ENCODE measurements at places on chromosomes 5 and 9.

DNA sequence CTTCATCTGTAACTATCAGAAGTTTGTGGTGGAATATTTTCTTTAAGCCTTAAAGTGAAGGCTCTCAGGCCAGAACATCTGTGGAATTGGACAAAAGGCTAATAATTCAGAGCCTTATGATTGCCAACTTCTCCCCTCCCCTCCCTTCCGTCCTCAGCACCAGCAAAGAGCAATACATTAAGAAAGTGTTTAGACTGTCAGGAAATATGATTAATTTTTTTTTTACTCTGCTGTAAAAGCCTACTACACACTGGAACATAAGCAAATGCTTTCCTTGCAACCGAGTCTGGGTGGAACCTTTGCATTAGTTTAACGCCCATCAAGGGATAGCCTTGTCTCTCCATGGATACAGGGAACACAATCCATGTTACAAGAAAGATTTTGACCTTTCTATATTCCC lies 110.3 kb upstream of the TARS1 start:
- DNase-seq: no peak

DNA sequence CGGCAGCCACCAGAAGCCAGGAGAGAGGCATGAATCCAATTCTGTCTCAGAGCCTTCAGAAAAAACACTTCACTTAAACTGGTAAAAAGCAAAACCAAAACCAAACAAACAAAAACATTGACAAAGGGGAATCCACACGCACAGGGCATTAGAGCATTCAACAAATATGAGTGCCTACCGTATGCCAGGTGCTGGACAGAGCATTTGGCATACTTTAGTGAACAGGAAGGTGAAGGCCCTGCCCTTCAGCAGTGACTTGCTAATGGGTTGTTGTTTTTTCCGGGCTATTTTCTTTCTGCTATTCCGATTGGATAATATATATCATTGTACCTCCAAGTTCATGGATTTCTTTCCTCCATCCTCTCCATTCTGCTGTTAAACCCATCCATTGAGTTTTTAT lies 71.7 kb upstream of the RUFY1 start:
- DNase-seq: no peak

DNA sequence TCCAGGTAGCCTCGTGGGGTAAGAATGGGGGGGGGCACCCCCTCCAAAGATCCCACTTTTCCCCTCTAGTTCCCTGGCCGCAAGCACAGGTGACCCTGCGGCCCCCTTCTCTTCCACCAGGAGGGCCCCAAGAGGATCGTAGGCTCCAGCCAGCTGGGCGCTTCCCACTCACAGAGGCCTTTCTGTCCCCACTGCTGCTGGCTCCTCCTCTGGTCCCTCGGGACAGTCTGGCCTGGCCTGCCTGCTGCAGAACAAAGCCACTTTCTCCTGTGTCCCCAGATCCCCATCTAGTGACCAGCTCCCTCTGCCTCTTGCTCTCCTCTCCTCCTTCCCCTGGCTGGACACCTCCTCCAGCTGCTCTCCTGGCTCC lies 534 bp upstream of the SAPCD2 start:
- DNase-seq: no peak

- DNase-seq: no peak
Measured at GRCh38 chr9:37371565-37372464, 50.7 kb upstream of the GRHPR start.

DNA sequence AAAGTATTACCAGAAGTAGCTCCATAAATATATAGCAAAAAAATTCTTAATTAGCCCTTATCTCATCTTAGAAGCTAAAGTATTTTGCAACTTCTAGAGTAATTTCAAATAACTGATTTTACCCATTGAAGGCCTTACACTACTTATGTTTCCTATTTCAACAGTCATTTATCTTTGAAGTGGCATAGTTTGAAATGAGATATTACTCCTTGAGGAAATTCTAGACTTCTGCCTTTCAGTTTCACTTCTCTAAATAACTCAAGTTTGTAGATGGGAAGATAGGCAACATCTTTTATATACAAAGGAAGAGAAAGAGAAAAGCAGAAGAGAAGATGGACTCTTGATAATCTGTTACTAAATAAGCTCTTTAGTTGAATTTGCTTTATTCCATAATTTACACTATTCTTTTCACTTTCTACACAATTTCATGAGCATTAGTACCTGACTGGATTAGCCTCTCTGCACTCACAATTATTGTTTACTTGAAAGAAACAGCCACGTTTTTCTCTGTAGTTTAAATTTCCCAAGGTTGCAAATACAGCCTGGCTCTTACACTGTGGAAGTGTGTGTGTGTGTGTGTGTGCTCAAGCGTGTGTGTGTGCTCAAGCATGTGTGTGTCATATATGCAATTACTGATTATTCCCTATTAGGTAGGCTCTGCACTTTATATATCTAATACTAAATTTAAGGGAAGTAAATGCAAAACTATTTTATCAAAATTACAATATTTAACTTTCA lies 60.6 kb upstream of the EMB start:
- DNase-seq: no peak

- no peak for DNase-seq
Measured at GRCh38 chr9:124595743-124596142, 88.5 kb upstream of the NR5A1 start.

DNA sequence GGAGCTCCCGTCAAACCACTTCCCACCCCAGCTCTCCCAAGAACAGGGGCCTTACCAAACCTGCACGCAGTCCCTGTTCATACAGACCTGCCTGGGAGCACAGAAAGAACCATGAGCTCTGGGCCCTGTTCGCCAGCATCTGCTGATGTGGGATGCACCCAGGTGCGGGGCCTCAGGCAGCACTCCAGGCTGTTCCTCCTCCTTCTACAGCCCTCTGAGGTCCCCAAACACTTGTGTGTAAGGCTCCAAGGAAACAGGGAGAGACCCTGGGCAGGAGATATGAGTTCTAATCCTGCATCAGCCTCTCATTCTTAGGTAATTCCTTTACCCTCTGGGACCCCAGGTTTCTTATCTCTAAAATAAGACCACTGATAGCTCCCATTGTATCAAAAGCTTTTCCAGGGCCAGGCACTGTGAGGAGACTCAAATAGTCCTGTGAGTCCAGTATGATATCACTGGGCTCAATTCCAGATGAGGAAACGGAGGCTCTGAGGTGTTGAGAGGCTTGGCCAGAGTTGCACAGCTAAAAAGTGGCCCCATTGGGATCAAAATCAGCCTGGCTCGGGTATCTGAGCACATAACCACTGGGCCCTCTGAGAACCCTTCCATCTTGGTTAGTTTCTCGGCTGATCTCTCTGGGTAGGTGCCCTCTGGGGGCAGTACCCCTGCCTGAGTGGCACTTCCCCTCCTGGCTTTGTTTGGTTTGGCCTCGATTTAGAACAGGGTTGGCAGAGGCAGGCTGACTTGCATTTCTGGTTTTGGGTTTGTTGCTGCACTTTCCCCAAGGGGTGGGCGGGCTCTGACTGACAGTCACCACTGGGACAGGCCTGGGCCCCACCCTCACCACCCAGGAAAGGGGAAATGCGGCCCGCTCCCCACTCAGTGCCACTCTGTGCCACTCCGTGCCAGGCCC lies 116.8 kb downstream of the RGS3 start:
- no peak for DNase-seq

DNA sequence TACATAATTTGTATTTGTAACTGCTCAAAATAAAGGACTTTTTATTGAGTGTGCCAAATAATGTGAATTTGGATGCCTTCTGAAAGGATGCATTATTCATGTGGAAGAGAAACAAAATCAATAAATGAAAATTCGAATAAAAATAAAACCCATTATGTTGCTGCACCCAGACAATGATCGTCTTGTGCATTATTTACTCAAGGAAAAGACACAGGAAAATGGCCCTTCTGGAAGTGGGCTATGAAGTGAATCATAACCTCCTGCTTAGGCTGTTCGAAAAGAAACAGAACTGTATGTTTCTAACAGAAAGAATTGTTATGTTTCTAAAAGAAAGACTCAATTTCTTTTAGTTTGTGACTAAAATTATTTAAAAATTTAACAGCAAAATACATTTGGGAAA lies 168.9 kb upstream of the NFIB start:
- no peak for DNase-seq

DNA sequence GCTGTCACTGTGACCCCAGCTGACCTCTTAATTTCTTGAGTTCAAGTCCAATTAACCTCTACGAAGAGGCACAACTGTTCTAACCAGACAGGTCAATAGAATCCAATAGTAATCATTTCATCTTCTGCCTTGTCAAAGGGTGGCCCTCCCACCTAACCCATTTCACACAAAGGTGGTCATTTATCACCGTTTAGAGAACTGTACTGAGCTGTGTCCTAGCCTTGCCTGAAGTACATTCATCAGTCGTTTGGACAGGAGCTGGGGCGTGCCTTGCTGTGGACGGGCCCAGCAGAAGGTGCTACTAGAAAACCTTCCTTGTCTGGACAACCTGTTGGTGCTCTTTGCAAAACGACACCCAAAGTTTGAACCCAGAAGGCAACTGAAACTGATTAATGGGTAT lies 605.4 kb downstream of the ISL1 start:
- no peak for DNase-seq

GRCh38 chr5:62168506-62169281 lies 137.3 kb upstream of the KIF2A start:
- DNase-seq: no peak

GRCh38 chr9:71587576-71588362 lies 180.5 kb downstream of the CEMIP2 start:
- DNase-seq: peak; percentile 72

DNA sequence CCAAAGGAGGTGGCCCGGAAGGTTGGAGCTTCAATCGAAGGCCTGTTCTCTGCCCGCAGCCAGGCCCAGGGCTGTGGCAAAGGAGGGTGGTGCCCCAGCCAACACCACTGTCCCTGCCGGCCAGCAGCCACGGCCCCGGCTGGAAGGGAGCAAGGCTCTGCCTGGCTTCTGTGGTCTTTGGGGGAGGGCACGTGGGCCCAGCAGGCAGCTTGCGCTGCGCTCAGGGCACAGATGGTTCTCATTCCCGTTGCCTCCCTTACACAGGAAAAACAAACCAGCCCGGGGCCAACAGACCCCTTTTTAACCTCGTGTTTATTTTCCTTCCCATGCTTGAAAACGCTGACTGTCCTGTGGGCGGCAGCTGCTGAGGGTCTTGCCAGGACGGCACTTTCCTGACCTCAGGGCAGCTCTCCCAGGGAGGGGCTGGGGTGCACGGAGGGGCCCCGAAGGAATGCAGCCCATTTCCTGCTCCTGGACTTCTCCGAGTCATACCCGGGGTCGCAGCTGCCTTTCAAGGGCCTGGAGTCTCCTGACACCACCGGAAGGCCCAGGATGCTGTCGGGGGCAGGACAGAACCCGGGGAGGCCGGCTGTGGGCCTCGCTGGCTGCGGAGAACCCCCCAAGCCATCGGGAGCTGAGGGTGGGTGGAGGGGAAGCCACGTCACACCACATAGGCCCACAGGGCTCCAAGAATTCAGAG lies 1.1 kb upstream of the GPSM1 start:
- no peak for DNase-seq

- DNase-seq: no peak
Measured at GRCh38 chr9:13629067-13629466, 349.6 kb upstream of the MPDZ start.

DNA sequence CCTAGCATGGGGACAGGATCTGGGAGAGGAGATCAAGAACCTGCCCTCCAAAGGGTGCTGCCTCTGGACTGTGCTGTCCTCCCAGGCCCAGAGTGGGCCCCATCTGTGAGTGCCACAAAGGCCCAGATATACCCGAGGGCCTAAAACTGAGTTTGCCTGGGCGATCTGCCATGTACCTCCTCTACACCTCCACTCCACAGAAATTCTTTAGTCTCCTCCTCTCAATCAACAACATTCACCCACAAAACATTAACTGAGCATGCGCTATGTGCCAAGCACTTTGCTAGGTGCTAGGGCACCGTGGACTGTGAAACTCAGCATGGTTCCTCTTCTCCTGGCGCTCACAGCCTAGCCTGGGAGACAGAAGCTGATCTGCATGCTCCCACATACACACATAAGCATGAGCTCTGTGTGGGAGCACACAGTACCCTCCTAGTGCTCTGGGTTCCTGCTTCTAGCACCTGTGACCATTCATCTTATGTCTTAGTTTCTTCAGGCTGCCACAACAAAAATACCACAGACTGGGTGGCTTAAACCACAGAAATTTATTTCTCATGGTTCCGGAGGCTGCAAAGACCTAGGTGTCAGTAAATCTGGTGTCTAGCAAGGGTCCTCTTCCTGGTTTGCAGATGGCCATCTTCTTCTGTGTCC lies 82.0 kb upstream of the FSTL4 start:
- DNase-seq: no peak

DNA sequence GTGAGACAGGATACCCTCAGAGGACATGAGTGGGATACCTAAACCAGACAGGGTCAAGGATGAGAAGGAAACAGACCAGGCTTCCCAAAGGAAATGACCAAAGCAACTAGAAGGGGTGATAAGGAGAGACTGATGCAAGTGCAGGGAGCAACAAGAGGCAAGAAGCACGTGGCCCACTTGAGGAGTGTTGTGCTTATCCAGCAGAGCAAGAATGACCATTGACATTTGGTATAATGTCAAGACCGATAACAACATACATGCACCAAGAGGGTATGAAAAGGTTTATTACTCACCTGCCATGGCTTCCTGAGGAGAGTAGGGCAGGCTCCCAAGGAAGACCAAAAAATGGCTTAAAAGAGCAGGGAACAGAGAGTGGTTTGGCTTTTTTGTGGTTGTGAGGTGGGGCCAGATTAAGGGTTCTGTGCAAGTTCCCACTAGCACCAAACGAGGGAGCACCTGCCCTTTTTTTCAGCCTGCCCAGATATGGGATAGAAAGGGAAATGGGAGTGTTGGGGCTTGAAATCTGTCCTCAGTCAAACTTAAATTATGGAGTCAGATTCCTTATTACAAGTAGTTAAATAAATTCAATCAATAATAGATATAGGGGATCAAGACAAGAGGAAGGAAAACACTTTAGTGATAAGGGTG lies 513.6 kb downstream of the RASEF start:
- no peak for DNase-seq

DNA sequence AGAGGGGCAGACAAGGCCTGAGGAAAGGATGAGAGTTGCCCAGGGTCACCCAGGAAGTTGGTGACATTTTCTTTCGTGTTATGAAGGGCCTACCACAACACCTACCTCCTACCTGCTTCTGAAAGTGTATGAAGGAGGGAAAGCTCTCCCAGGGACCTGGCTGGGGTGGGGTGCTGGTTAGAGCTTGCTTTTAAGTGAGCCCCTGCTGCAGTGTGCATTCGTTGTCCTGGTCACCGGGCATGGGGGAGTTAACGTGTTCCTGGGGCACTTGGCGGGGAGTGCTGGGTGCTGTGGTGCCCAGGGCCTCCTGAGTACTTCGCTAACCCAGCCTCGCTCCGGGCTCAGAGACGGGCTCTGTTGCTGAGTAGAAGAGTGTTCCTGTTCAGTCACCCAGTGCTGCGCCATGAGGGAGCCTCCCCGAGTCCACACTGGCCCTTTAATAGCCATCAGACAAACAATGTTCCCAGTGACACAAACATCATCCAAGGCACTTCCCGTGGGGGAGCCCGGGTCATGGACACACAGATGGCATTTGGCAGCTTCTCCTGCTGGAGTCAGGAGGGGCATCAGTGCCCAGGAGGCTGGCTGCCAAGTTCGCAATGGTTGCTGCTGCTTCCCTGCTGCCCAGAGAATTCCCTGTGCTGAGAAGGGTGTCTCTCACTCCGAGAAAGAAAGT lies 85.7 kb downstream of the AMBP start:
- DNase-seq: no peak

- no peak for DNase-seq
Measured at GRCh38 chr5:91038180-91038808, 344.8 kb downstream of the ARRDC3 start.
